ENCODE measurements at places on chromosomes 3 and 15.

GRCh38 chr3:111915905-111916304 lies 56.8 kb downstream of the PHLDB2 start:
- DNase-seq = no peak

GRCh38 chr3:16768014-16768413 lies 116.7 kb upstream of the PLCL2 start:
- no peak for DNase-seq

- no peak for DNase-seq
These were observed 85.0 kb downstream of the RAB11A start for GRCh38 chr15:65954289-65954741.

- DNase-seq = no peak
These were observed 678 bp upstream of the TFG start for GRCh38 chr3:100708644-100708988.

DNA sequence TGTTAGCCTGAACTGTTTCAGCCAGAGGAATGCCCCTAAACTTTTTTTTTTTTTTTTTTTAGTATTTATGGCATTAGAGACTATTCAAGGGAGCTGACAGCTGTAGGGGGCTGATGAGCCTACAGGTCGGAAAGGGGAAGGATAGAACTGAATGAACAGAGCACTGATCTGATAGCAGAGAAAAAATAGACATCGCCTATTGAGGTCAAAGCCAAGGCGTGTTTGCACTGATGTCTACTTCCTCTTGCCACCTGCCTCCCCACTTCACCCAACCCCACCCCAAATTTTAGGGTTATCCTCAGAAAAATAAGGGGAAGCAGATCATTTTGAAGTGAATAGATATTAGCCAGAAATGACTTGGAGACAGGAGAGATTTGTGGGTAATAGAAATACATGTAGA lies 3.0 kb upstream of the ZMAT3 start:
- no peak for DNase-seq

- no peak for DNase-seq
These were observed 473.3 kb upstream of the NR2F2 start for GRCh38 chr15:95857124-95857757.

- no peak for DNase-seq
These were observed 4.8 kb upstream of the CCR5 start for GRCh38 chr3:46365737-46366524.

DNA sequence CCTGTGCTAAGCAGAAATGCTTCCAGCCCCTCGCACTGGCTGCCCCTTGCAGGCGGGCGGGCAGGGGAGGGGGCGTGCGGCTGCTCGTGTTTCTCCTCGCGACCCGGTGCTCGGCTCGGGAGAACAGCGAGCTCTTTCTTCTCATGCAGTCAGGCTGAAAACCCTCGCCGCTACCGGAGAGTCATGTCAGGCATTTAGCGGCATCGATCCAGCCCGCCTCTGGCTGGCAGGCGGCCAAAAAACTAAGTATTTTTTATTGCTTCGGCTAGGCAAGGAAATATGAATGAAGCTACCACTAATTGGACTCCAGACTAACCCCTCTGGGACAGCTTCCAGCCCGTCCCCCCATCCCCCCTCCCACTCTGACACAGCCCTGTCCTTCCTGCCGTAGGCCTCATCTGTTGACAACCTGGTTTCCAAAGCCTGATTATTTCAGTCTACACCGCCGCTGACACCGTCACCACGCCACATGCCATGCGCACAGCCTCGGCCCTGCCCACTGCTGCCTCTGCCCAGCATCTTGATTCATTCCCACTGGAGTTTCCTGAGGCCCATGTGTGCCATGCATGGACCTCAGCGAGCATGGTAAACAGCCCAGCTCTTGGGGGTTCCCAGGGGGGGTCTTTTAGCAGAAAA lies 35.3 kb downstream of the TLE3 start:
- DNase-seq = no peak

- DNase-seq = peak; percentile 82
These were observed 89.3 kb downstream of the LRRK1 start for GRCh38 chr15:101008158-101009139.

All from GM19239 (cell line).